ENCODE measurements at places on chromosomes 16 and 17.

- DNase-seq, result no peak
Observed at GRCh38 chr17:44417553-44417952, 28.1 kb upstream of the ITGA2B start.

GRCh38 chr17:39979016-39979670 lies 1.5 kb upstream of the PSMD3 start:
- no peak for DNase-seq

DNA sequence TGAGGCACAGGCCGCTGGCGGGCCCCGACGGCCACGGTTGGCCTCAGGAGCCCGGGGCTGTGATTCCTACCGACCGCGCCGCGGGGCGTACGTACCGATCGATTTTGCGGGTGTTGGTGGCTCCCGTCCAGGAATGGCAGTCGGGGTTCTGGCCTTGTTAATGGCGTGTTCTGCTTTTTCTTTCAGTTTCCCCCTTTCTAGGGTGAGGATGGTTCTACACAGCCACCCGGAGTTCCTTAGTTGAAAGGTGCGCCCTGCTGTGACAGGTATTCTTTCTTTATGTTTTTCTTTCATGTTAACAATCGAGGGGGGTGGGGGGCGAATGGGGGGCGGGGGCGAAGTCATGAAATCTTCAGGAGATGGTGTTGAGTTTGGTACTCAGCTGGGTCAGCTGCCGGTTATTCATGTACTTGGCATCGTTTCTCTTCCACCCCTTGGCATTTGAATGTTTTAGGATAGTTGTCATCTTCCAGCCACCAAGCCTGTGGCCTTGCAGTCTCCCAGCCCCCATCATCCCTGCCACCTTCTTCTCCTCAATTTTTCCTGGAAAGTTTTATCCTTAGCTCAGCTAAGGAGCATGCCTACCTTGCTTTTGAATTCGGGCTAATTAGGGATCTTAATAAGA lies 802 bp downstream of the CYLD start:
- no peak for DNase-seq

- peak; percentile 30 for DNase-seq
Observed at GRCh38 chr17:50944054-50944901, 78.1 kb upstream of the TOB1 start.

DNA sequence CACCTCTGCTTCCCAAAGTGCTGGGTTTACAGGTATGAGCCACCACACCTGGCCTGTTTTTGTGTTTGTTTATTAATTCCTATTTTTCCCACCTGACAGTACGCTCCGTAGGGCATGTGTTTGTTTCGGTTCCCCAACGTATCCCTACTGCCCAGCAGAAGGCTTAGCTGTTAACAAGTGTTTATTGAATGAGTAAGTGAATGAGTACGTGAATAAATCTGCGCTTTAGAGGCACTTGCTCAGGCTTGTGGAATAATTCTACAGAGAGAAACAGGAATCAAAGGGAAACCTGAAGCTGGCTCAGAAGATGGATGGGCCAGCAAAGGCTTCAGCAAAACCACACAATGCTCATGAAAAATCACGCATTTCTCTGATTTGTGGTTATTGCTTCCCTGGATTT lies 647.9 kb downstream of the MAF start:
- DNase-seq, result no peak

Measured in activated CD8-positive, alpha-beta memory T cell treated with anti-CD3 and anti-CD28 coated beads for 1 hour (primary cell).